ENCODE measurements at places on chromosomes 1 and 21.

DNA sequence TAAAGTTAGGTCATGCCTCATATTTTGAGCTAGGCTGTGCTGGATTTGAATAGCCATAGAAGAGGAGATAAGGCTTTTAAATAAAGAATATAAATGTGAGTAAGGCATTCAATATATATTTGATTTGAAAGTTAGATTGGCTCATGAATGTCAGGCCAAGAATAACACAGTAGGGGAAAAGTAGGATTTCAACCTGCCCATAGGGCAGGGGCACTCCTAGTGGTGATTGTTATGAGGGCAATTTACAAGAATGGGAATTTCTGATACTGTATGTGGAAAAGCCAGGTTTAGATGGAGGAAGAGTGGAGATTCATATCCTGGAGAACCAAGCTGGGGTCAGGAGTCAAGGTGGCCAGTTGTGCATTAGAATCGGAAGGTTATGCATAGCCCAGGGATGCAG, 74.9 kb downstream of the DNAH14 start:
- no peaks in the 10 kb centered on the region for H3K27me3 ChIP-seq
- H3K4me3 ChIP-seq, result no peak overlapping the region
- no peaks in the 10 kb centered on the region for H3K36me3 ChIP-seq
- H3K27ac ChIP-seq, result no peak overlapping the region
- H3K4me1 ChIP-seq, result no peaks in the 10 kb centered on the region
- no peak for DNase-seq

GRCh38 chr1:200039849-200040474, 12.5 kb downstream of the NR5A2 start:
- H3K4me3 ChIP-seq, result peak overlapping the region; percentile 69
- peaks cover 17% of the 10 kb centered on the region for H3K4me1 ChIP-seq
- peaks cover 24% of the 10 kb centered on the region for H3K27me3 ChIP-seq
- DNase-seq, result no peak

DNA sequence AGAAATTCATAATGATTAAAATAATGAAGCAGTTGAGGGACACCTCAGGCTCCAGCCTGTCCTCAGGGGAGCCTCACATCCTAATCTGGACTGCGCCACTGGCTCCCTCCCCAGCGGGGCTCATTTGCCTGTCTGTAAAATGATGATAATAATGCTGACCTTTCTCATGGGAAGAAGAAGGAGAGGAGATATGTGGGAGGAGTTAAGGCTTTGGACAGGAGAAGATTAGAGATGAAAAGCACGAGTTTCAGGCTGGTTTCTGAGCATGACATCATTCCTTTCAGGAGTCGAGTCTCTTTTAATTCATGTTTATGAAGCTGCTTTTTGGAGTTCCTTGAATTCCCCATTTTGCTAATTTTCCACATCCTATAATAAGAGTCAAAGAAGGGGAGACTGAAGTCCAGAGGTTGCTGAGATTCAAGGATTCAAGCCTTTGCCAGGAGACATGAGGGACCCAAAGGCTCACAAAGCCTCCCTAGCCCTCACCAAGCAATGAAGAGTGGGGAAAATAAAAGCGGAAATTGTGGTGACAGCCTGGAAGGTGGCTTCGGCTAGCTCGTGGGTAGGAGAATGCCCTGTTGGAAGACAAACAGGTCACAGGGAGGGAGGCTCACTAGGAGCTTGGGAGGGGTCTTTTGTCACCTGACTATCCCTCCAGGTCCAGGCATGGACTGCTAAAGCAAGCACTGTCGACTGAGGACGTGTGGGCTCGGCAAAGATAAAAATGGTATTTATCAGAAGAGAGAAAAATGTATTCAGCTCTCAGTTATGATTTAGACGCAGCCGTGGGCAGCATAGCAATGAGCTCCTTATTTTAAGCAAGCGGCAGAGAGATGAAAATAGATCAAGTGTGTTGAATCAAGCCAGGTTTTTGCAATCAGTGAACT, 27.5 kb upstream of the STMN1 start:
- H3K36me3 ChIP-seq, result no peaks in the 10 kb centered on the region
- DNase-seq, result no peak
- no peak overlapping the region for H3K27ac ChIP-seq
- peaks cover 4% of the 10 kb centered on the region for H3K4me1 ChIP-seq
- H3K27me3 ChIP-seq, result no peaks in the 10 kb centered on the region
- no peak overlapping the region for H3K4me3 ChIP-seq

DNA sequence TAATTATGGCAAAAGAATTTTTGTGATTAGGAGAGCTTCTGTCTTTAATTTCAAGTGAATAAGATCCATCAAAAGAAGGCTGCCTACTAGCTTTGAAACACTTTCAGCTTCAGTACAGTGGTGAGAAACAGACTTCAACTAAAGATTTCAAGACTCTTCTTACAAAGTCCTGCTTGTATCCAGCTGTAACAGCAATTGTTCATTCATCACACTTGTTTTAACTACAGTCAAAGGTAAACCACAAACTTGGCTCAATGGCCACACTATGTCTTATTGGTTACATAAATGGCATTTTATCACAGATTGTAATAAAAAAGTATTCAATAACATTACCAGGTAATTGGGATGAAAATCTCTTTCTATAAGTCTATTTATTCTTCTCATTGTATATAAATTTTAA, 59.2 kb downstream of the WARS2 start:
- H3K27ac ChIP-seq, result no peak overlapping the region
- DNase-seq, result no peak
- no peaks in the 10 kb centered on the region for H3K27me3 ChIP-seq

GRCh38 chr1:116682641-116683221, 15.2 kb upstream of the IGSF3 start:
- no peak overlapping the region for H3K4me3 ChIP-seq
- H3K4me1 ChIP-seq, result no peaks in the 10 kb centered on the region
- no peak for DNase-seq
- H3K36me3 ChIP-seq, result no peaks in the 10 kb centered on the region
- H3K27ac ChIP-seq, result no peak overlapping the region

- no peak for DNase-seq
- H3K27ac ChIP-seq, result no peak overlapping the region
- no peaks in the 10 kb centered on the region for H3K36me3 ChIP-seq
- H3K27me3 ChIP-seq, result no peaks in the 10 kb centered on the region
- no peaks in the 10 kb centered on the region for H3K4me1 ChIP-seq
These were observed 23.6 kb downstream of the ARMH1 start for GRCh38 chr1:44698138-44698537.

- H3K27me3 ChIP-seq, result no peaks in the 10 kb centered on the region
- H3K4me3 ChIP-seq, result no peak overlapping the region
- H3K36me3 ChIP-seq, result no peaks in the 10 kb centered on the region
- no peak overlapping the region for H3K27ac ChIP-seq
- no peak for DNase-seq
These were observed 33.5 kb downstream of the CFAP57 start for GRCh38 chr1:43205671-43206070.

GRCh38 chr1:86872086-86872485, 41.8 kb downstream of the SELENOF start:
- no peak overlapping the region for H3K4me3 ChIP-seq
- H3K27me3 ChIP-seq, result no peaks in the 10 kb centered on the region
- no peak overlapping the region for H3K27ac ChIP-seq
- no peak for DNase-seq
- no peaks in the 10 kb centered on the region for H3K4me1 ChIP-seq

DNA sequence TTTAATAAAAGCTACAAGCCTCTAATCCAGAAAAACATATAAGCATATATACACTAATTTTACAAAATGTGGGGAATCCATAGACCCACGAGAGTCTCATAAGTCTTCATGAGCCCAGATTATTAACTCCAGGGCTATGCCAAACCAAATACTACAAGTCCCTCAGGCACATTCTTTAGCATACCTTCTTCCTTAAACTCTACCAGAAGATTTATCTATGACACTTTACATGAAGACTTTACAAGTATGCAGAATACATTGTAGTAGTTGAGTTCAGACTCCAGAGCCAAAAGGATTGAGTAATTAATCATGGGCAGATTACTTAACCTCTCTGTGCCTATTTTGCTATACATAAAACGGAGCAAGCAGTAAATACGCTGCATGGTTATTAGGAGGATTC, 793.7 kb upstream of the ADGRL2 start:
- DNase-seq, result no peak
- no peaks in the 10 kb centered on the region for H3K36me3 ChIP-seq
- H3K4me3 ChIP-seq, result no peak overlapping the region

GRCh38 chr1:26500488-26501175, 28.4 kb downstream of the HMGN2 start:
- peaks cover 7% of the 10 kb centered on the region for H3K4me1 ChIP-seq
- H3K4me3 ChIP-seq, result peak overlapping the region; percentile 95
- H3K27ac ChIP-seq, result peak overlapping the region; percentile 81

GRCh38 chr1:172482044-172482443, 38.2 kb upstream of the PIGC start:
- no peaks in the 10 kb centered on the region for H3K4me1 ChIP-seq
- H3K36me3 ChIP-seq, result no peaks in the 10 kb centered on the region
- H3K27me3 ChIP-seq, result no peaks in the 10 kb centered on the region
- no peak overlapping the region for H3K27ac ChIP-seq

DNA sequence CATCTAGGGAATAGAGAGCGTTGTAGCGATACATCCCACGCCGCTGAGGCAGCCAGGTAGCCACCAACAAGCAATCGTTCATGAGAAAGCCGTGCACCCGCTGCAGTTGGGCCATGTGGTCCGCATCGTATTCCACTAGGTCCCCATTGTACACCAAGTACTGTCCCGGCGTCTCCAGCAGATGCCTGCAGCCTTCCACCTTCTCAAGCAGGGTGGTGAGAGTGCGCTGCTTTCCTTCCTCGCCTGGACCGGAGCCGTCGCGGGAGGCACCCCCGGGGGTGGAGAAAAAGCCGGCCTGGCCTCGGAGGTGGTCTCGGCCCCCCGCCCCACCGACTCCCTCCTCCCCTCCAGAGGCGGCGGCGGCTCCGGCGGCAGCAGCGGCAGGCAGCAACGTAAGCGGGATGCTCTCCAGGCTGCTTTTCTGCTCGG, 595 bp downstream of the EXOC8 start:
- H3K36me3 ChIP-seq, result no peaks in the 10 kb centered on the region
- no peaks in the 10 kb centered on the region for H3K27me3 ChIP-seq
- DNase-seq, result no peak
- H3K4me1 ChIP-seq, result peaks cover 40% of the 10 kb centered on the region
- peak overlapping the region; percentile 90 for H3K4me3 ChIP-seq
- H3K27ac ChIP-seq, result peak overlapping the region; percentile 97

DNA sequence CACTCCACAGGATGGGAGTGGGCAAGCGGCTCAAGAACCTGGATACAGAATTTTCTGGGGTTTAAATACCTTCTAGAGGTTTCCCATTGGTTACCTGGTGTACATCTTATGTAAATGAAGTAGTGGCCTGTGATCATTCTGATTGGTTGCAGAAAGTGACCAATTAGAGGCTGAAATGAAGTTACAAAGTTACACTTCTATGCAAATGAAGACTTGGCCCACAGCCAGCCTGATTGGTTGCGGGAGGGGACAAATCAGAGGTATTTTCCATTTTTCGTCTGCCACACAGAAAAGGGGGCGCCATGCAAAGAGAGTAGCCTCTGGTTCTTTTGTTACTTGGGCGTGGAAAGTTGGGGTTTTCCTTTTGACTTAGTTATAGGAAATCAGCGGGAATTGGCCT, 8.9 kb downstream of the KCNAB2 start:
- H3K27ac ChIP-seq, result no peak overlapping the region
- no peaks in the 10 kb centered on the region for H3K4me1 ChIP-seq
- no peak overlapping the region for H3K4me3 ChIP-seq
- no peak for DNase-seq
- no peaks in the 10 kb centered on the region for H3K36me3 ChIP-seq

- DNase-seq, result no peak
- no peaks in the 10 kb centered on the region for H3K27me3 ChIP-seq
- H3K27ac ChIP-seq, result no peak overlapping the region
These were observed 48.8 kb downstream of the SLC9C2 start for GRCh38 chr1:173554089-173554488.

DNA sequence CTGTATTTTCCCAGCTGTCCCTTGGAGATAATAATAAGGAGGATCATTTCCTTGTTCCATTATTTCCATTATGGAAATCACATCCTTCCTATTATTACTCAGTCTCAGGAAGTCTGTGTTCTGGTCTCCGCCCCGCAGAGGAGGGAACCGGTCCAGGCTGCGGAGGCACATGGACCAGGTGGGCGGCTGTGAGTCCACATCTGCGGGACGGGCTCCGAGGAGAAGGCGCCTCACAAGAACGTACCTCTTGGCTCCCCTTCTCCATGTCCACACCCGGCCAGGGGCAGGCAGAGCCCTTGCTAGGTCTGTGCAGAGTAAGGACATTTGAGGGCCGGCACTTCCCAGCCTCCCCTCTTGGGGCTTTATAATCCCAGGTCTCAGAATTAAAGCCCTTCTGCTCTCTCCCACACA, 14.6 kb downstream of the RAB7B start:
- H3K4me1 ChIP-seq, result peaks cover 7% of the 10 kb centered on the region
- no peak overlapping the region for H3K4me3 ChIP-seq
- no peak overlapping the region for H3K27ac ChIP-seq
- H3K27me3 ChIP-seq, result no peaks in the 10 kb centered on the region
- H3K36me3 ChIP-seq, result no peaks in the 10 kb centered on the region
- DNase-seq, result no peak

GRCh38 chr1:85225624-85226380, 25.0 kb upstream of the SYDE2 start:
- no peaks in the 10 kb centered on the region for H3K36me3 ChIP-seq
- H3K4me1 ChIP-seq, result peaks cover 10% of the 10 kb centered on the region
- no peaks in the 10 kb centered on the region for H3K27me3 ChIP-seq
- no peak for DNase-seq
- H3K4me3 ChIP-seq, result no peak overlapping the region
- H3K27ac ChIP-seq, result no peak overlapping the region

DNA sequence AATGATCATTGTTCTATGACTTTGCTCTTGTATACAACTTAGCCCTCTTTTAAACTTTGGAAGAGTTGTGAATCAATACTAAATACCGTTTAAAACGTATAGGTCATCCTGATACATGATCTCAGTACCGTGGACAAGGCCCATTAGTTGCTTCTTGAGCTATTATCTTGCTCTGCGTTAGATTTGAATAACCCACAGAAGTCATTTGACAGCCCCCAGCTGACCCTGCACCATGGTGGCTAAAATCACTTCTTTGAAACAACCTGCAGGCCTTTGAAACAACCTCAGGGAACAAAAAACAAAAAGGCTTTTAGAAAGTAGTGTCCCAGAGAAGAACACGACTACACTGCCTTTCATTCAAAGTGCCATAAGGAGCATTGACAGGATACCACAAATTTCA, 473.0 kb upstream of the ADGRL2 start:
- H3K27ac ChIP-seq, result no peak overlapping the region
- no peak overlapping the region for H3K4me3 ChIP-seq
- H3K36me3 ChIP-seq, result no peaks in the 10 kb centered on the region
- no peak for DNase-seq
- H3K27me3 ChIP-seq, result no peaks in the 10 kb centered on the region

DNA sequence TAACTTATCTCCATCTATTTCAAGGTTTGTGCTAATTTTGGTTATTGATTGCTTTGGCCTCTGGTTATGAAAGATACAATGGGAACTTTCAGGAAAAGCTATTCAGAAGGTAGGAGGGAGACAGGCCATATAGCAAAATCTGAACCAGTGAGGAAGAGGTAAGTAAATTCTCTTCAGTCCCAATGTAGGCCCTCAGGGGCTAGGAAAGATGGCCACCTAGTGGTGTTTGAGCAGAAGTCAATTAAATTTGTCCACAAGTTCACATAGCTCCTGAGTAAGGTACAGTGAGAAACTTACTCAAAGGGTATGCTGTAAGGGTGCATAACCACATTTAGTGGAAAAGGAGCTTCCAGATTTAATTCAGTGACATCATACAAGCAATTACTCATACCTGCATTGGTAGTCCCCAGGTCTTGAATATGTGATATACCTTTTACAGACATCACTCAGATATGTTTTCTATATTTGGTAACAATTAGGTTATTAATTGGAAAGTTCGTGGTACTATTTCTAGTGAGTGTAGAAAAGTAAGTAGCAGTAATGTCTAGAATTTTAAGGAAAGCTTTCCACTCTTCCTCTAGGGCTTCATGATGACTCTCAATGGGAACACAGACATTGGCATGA, 21.4 kb upstream of the FMO1 start:
- DNase-seq, result peak; percentile 69
- H3K27me3 ChIP-seq, result no peaks in the 10 kb centered on the region
